ENCODE measurements at places on chromosomes 3 and 15.

GRCh38 chr3:123751433-123751832 lies 132.7 kb downstream of the MYLK start:
- DNase-seq = no peak

DNA sequence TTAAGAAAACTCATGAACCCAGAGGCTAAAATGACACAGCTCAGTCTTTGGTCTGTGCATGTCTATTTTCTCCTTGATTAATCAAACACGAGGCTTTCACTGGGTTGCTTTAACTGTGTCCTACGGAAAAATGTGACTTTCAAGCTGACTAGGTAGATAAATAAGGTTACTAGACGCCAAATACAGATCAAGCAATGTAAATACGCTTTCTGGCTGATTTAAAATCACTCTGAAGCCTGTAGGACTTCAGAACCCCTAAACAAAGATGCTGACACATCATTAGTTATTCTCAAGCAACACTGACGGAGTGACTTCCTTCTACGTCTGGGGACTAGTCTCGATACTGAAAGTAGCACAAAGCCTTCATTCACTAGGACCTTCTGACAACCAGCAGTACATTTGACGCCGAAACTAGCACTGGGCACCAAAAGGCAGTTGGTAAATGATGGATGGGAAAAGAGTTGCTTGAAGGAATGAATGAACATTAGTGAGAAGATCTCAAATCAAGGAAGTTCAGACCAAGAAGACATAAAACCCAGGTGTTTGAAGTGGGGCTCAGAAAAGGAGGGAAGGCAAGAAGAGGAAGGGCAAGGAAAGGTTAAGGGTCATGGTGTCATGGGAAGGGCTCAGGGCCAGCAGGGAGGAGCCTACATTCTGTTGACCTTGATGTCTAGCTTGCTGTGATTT lies 67.1 kb upstream of the CDV3 start:
- DNase-seq = no peak

- no peak for DNase-seq
These were observed 113.8 kb downstream of the MBNL1 start for GRCh38 chr3:152382312-152383135.

GRCh38 chr3:194875581-194876402 lies 190.1 kb downstream of the FAM43A start:
- no peak for DNase-seq

DNA sequence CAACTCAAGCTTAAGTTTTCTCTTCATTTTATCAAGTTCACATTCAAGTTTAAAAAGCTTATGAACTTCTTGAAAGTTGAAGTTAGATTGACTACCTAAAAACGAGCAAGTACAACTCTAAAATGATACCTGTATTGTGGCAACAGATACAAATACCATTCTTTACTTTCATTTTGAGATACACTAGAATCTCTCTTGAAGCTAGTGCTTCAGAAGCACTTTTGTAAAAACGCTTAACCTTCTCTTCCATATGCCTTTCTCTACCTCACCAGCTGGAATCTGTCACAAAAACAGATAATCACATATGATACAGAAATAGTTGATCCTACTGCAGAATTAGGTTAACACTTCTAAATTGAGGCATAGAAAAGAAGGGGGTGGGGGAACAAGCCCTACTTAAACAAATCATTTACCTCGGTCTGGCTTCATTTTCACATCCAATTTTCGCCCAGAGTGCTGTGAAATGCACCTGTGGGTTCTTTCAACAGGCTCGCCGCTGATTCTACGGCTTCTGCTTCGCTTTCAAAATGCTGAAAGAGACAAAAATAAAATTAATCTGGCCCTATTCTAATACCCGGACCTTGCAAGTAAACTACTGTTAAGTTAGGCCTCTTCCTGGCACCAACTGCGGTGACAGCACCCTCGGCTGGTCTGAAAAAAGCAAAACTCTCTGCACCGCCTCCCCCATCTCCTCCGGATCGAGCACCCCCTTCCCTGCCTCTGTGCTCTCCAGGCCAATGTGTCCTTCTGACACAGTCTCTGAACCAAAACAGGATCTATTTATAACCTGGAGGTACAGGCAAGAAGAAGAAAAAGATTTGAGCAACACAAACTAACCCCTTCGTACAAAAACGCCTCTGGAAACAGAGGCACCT lies 1.4 kb downstream of the ATOSA start:
- DNase-seq = peak; percentile 9

DNA sequence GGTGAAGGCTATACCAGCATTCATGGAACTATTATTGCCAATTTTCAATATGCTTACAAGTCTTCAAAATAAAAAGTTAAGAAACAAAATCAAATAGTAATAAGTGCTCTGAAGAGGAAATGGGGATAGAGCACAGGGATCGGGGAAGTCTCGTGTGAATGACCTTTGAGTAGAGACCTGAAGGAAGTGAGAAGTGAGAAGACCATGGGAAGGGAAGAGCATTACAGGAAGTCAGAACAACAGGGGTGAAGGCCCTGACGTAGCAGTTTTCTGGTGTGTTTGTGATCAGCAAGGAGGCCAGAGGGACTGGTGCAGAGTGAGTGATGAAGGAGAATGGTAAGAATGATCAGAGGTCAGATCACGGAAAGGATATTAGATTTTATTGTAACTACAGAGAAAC lies 48.1 kb downstream of the STAC start:
- DNase-seq = no peak

- no peak for DNase-seq
These were observed 963.7 kb downstream of the PLOD2 start for GRCh38 chr3:145197051-145197820.

DNA sequence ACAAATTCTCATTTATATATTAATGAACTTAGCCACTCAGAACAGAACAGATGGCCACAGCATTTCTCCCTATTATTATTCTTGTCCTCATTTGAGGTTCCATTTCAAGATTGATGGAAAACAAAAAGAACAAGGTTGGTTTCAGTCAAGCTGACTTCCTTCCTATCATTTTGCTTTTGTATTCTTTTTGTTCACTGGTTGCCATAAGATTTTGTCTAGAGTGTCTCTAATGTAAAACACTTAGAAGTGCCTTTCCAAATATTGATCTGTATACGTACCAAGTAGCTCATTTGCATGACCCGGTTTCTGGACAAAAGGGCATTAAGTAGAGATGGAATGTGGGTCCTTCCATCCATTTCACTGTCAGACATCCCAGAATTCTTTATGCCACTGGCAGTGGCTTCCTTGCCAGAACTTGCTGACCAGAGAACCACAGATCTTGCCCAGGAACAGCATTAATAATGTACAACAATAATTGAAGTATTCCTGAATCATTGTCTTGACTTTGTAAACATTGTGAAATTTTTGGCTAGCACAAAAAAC lies 63.8 kb downstream of the PEX5L start:
- DNase-seq = no peak
